ENCODE measurements at places on chromosomes 7 and 10.

GRCh38 chr10:130932326-130933007, 379.1 kb downstream of the TCERG1L start:
- no peak for DNase-seq

DNA sequence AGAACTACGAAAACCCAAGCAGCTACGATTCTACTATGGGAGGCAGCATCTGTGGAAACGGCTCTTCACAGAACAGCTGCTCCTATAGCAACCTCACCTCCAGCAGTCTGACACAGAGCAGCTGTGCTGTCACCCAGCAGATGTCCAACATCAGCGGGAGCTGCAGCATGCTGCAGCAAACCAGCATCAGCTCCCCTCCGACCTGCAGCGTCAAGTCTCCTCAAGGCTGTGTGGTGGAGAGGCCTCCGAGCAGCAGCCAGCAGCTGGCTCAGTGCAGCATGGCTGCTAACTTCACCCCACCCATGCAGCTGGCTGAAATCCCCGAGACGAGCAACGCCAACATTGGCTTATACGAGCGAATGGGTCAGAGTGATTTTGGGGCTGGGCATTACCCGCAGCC, 81.6 kb upstream of the SAMD8 start:
- DNase-seq, result no peak

DNA sequence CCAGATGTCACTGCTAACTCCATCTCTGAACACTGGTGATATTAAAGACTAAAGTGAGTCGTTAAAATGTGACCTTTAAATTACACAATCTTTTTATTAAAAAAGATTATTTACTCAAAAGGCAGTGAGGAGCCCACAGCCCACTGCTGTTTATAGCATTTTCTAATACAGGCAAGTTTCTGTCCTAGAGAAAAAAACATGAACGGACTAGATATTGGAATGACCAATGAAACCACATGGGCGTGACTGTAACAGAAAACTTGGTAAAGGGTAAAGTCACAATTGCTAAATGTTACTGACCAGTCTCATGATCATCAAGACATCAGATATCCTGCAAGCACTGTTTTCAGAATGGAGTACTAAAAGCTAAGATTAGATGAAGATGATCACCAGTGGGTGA, 78.7 kb downstream of the FEZF1 start:
- DNase-seq, result no peak

- no peak for DNase-seq
Observed at GRCh38 chr7:68205826-68206225, 1209.2 kb downstream of the TYW1 start.

GRCh38 chr10:68315582-68315981, 16.3 kb upstream of the HNRNPH3 start:
- no peak for DNase-seq

DNA sequence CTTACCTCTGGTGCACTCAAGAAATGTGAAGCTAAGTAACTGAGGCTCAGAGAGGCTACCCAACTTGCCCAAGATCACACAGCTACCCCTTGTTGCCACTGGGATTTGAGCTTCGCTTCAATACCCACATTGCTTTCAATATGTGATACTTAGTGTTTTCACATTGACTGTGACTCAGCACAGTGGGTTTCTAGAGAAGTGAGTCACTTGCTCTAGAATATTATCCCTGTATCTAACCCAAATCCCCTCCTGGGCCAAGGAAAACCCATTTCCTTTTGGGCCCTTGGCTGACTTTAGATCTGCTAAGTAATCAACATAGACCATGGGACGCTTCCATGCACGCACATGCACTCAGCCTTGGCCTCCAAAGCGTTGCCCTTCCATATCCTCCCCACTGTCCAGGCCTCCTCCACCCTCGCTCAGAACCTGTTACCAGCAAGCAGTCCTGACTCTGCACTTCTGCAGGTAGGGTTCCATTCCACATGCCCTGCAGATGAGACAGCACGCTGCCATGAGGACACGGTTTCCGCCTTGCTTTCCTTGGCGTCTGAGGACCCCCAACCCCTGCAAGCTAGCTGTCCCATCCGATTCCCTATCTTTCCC, 87.7 kb upstream of the CHST15 start:
- DNase-seq, result no peak

- DNase-seq, result peak; percentile 83
Observed at GRCh38 chr10:68900427-68901104, 549 bp upstream of the DDX50 start.

DNA sequence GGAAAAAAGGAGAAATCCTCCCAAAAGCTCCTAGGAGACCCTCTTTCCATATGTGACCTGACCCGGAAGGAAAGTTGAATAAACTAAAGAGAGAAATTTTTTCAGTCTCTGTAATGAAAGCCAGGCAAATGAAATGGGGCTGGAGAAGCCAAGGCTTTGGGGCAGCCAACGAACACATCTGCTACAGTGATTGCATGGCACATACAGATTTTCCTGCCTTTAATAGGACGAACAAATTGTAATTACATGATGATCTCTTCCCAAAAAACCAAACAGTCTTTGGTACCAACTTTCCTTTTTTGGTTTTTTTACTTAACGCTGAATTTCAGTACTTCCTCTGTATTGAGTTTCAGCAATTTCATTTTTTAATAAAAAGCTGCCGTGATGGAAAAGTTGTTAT, 23.5 kb upstream of the PTN start:
- no peak for DNase-seq

GRCh38 chr7:141960687-141961422, 12.7 kb downstream of the TAS2R38 start:
- peak; percentile 76 for DNase-seq

DNA sequence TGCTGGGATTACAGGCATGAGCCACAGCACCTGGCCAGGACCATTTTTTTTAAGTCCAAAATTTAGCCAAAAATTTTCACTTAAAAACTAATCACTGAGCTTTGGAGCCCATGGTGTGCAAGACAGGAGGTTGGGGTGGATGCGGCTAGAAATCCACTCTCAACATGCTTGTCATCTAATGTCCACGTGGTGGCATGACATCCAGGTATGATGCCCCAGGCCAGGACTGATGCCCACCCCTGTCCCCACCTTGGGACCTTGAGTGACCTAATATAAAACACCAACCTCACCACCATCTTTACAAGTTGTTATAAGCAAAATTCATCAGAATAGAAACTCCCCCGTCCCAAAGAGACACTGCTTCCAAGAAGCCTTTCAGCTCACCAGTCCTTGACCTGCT, 20.4 kb upstream of the IMPDH1 start:
- DNase-seq, result no peak

DNA sequence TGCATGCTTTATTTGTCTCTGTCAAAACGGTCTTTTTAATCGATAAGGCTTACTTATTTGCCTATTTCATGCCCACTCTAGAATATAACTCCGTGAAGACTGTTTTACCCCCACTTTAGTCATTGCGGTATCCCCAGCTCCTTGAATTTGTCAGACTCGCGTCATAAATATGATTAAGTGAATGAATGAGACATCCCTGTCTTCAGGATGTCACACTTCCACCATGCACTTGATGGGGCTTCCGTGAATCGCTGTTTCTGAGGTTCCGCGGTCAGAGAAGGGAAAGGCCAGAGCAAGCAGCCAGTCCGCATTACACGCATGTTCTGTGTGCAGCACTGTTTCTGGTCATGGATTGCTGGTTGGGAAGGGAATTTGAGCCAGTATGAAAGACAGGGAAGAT, 138.8 kb downstream of the CELF2 start:
- DNase-seq, result no peak

DNA sequence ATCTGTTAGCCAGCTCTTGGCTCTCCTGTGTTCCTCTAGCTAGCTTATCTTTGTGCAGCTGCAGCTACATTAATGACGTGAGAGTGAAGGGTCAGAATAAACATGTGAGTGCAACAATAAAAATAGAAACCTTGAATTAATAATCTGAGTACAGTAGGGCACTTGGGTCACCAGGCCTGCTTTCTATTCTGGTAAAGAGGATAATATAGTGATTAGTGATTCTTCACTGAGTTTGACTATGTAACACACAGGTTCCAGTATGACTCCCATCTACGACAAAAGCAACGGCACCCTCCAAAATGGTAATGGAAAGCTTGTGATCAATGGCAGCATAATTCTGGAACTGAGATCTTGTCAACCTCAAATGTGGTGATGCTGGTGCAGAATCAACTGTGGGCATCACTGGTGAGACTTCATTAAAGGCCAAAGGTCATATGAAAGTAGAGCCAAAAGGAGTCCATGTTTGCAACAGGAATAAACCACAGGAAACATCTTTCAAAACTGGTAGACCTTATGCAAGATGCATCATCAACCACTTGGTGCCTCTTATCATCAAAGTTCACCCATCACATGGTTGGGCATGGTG, 77.6 kb downstream of the NRBF2 start:
- peak; percentile 61 for DNase-seq

DNA sequence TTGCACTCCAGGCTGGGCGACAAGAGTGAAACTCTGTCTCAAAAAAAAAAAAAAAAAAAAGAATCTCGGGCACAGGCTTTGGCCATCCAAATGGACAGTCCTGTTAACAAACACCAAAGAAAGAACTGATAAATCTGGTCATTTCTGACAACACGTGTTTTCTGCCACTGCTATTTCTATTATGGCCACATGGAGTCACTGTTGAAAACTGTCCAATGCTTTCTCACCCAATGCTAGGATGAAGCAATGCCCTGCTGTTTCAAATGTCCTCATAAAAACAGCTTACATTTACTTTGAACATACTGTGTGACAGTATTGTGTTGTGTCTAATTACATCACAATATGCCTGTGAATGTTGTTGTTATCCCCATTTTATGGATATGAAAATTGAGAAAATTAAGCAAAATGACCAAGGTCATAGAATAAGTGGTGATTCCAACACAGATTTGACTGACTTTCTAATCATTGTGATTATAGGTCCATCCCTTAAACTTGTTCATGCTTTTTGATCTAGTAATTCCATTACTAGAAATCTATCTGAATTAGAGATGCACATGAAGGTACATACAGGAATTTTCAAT, 19.9 kb upstream of the MAP3K8 start:
- peak; percentile 84 for DNase-seq

DNA sequence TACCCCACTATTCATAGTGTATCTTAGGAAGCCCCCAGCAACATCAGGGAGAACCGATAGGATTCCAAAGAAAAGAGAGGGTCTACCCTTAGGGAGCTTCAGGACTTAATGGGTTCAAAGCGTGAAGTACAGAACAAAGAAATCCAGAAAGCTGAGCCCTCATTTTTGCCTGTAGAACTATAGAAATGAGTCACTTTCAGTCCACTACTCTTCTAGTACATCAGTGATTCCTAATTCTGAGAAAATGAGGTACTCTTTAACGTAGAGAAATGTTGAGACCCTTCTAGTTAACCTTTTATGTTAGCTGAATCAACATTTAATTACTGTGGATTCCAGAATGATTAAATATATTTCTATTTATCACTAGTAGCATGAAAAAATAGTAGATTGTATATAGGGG, 1.8 kb downstream of the TDRD1 start:
- DNase-seq, result no peak

GRCh38 chr10:74924251-74924963, 98.0 kb downstream of the KAT6B start:
- peak; percentile 49 for DNase-seq

DNA sequence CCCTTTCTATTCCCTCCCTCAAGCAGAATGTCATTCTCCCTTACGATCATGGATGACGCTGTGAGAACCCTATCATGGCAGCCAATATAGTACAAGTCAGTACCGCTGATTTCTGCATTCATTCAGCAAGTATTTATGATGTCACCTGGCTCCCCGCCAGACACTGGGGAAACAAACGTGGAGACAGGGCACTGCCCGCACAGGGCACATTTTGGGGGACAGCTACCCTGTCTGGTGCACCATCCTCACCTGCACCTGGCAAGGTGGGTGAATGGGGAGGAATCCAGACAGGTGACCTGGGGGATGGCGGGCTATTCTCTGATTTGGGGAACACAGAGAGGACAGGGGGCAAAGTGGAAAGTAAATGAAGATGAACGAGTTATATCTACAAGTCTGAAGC, 28.4 kb downstream of the MKI67 start:
- no peak for DNase-seq

DNA sequence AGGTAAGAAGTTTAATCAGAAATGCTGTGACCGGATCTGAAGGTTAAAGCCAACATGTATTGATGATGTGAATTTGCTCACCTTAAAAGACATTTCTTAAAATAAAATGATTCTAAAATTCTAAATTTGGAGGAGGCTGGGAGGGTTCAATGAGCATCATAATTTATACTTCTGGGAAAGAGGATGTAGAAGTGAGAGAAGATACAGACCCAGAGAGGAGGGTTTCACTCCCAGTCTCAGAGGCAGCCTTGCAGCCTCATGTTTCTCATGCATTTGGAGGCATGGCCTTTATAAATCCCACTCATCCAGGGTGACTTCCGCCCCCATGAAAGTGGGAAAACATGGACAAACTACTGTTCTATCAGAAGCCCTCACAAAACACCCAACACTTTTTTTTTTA, 305.6 kb upstream of the PITRM1 start:
- peak; percentile 10 for DNase-seq

- peak; percentile 78 for DNase-seq
Observed at GRCh38 chr10:77592946-77593636, 44.5 kb downstream of the KCNMA1 start.

GRCh38 chr7:5582532-5582935, 158.9 kb upstream of the TNRC18 start:
- no peak for DNase-seq

DNA sequence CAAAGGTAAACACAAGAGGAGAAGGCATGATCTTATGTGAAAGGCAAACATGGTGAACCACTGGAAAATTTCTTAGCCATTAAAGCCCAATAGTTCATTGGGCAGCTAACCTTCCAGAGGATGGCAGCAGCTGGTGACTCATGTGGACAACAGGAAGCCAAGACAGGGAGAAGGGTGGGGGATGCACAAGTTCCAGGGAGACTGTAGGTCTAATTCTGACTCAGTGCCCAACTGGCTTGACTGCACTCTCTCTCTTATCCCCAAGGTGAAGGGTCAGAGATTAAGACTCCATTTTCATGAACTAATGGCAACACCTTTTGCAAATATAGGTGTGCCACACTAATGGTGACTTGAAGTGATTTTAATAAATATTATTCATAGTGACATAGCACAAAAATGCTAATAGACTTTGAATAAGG, 47.9 kb upstream of the SLC35B4 start:
- no peak for DNase-seq

DNA sequence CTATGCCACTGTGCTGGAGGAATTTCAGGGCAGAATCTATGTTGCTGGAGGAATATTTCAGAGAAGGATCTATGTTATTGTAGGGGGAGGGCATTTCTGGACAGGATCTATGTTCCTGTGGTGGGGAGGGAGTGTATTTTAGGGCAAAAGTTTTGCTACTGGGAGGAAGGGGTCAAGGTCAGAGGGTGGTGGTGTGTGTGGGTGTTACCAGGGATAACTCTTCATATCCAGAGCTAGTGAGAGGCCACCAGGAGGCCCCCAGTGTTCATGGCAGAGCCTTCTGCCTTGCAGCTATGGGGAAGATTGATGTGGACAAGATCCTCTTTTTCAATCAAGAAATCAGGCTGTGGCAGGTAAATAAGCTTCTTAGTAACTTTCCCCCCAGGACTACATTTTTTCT, 2.0 kb upstream of the STRA8 start:
- DNase-seq, result no peak

GRCh38 chr10:63711867-63712716, 190.9 kb downstream of the REEP3 start:
- no peak for DNase-seq

Measured in inflammatory macrophage (primary cell).